GM23338 (cell line): ENCODE measurements at places on chromosomes 7 and 10.

DNA sequence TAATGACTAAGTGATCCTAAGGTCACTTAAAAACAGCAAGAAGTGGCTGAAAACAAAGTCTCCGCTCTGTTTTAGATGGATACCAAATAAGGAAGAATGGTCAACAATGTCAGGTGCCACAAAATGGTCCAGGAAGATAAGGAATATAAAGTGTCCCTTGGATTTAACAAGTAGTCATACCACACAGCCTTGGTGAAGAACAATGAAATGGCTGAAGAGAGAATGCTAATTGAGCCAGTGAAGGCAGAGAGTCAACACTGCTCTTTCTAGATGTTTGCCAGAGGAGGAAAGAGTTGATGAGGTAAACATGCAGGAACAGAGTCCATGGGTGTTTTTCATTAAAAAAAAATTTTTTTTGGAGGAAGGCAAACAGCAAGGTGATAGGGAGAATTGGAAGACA lies 2.1 kb upstream of the CASD1 start:
- no peak for DNase-seq

DNA sequence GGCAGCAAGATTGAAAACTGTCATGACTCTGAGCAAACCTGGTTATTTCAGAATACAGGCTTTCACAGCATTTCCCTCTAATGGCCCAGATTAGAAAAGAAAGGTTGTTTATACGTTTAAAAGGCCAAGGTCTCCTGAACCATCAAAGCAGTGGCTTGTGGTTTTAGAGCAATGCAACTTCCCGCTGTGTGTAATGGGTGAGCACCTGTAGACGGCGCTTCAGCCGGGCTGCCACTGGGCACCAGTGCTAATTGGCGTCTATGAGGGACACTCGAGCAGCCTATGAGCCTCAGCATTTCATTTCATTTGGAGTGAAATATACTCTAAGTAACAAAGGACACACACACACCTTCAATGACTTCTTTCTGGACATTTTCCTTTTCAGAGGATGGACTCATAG lies 671.0 kb upstream of the FZD8 start:
- DNase-seq, result no peak

- DNase-seq, result no peak
Observed at GRCh38 chr7:152176797-152177196, 151.3 kb downstream of the GALNT11 start.

DNA sequence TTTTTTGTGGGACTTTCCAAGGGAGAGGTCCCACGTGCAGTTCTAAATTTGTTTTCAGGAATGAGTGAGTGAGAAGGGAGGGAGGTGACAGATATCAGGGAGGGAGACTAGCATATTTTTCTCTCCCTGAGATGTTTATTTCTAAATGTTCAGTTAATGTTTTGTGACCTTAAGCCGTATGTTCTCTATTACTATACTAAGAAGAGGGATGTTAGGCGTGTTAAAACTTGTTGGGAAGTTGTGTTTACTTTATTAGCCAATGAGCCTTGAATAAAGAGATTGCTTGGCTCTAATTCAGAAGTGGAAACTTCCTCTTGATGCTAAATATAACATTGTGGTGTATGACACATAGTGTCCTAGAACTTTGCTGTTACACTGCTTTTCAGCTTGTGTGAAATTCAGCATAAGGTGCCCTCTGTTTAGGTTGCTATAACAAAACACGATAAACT lies 37.3 kb downstream of the DNAH11 start:
- no peak for DNase-seq

- DNase-seq, result peak; percentile 99
Observed at GRCh38 chr7:7099584-7100014, 82.7 kb upstream of the C1GALT1 start.

GRCh38 chr7:113087071-113087998 lies 708 bp upstream of the GPR85 start:
- peak; percentile 75 for DNase-seq

DNA sequence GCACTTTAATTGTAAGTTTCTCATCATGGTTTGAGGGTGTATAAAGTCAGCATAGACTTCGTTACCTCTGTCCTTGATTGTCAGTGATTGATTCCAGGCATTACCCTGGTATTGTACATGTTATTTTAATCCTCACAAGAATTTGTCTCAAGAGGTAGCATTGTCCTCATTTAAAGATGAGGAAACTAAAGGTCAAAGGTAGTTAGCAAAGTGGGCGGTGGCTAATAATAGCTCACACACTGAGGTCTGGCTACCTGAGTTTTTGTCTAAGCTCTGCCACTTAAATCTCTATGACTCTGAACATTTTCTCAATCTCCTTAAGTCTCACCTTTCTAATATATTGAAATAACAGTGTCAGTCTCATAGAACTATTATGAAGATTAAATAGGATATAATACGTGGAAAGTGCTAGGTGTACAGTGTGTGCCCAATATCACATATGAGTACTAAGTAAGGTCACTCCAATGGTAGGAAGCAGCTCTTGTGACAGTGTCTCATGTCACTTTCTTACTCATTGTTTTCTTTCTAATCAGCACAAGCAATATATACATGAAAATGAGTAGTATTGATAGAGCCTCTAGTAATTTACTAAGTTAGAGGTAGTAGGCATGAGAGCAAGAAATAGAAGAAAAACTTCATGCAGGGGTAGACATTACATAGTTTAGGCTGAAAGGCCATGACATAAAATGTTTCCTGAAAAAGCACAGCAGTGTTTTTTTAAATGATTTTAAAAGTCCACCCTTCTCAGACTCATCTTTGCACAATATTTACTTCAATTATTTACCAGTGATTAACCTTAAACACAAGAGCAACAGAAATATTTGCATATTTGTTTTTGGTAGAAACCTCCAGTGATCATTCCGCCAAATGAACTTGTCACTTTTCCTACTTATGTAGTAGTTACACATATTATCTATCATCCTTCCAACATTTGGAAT lies 21.0 kb downstream of the AHR start:
- no peak for DNase-seq

DNA sequence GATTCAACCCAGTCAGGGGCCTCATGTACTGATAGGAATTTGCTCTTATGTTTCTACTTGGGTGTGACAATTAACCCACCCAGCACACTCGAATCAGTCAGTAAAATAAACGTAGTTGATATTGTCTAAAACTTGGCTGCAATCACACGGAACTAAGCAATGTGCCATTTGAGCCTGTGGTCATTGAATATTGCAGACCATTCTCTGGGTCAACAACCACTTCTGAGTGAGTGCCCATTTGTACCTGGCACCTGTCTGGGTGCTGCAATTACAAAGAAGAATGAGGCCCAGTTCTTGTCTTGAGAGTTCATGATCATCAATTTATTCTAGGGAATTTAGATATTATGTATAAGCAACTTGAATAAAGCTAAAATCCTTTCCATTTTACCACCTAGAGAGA lies 29.8 kb downstream of the NPY start:
- no peak for DNase-seq

DNA sequence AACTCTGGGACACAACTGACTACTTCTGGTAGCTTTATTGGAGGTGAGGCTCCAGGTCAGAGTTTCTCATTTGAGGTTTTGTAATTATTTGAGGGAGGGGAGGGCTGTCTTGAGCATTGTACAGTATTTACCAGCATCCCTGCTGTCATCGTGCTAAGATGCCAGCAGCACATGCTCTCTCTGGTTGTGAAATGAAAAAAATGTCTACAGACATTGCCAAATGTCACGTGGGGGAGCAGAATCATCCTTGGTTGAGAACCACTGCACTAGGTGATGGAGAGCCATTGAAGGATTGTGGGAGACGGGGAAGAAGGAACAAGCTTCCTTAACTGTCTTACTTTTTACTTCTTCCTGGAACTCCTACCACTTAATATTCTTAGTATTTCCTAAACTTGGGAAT lies 5.0 kb downstream of the SEPTIN7 start:
- no peak for DNase-seq

- DNase-seq, result no peak
Observed at GRCh38 chr7:44318332-44318731, 7.1 kb downstream of the CAMK2B start.

- peak; percentile 89 for DNase-seq
Observed at GRCh38 chr7:91288208-91288824, 24.1 kb downstream of the FZD1 start.

DNA sequence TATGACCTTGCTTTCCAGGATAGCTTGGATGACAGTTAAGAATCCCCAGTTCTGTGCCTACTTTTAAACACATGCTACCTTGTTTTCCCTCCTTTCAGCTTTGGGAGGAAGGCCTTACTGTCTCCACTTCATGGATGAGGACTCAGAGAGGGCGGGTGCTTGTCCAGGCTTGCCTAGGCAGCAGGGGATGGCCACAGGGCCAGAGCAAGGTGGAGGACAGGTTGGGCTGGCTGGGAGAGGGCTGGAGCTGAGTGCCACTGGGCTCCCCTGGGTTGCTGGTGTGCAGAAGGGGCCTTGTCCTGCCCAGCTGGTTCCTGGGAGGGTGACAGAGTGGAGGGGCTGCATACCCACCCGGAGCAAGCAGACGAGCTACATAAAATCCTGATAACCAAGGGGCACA lies 117.8 kb downstream of the GRK5 start:
- no peak for DNase-seq

- no peak for DNase-seq
Observed at GRCh38 chr7:142348100-142348499, 90.2 kb upstream of the PRSS58 start.

DNA sequence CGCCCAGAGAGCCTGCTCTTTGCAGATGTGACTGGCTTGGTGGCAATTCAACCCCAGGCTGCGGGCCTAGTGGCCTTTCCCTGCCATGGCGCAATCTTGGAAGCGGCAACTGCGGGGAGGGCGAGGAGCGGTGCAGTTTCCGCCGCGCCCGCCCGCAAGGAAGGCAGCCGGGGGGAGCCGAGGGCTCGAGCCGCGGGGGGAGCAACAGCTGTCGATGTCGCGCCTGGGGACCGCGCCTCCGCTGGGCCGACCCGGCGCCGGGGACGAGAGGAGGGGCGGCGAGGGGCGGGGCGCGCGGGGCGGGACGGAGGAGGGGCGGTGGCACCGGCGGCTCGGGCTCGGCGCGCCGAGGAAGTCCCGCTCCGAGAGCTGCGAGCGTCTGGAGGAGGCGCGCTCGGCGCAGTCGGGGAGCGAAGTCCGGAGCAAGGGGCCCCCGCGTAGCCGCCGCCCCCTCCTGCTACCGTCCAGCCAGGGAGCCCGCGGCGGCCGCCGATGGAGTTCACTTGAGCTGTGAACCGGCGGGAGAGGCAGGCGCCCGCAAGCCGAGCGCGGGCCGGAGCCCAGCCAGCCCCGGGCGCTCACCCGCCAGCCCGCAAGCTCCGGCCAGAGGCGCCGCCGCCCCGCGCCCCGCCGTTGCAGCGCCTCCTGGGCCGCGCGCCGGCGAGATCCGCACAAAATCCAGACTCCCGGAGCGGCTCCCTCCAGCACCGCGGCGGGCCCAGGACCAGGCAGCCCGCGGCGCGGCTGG lies 438.1 kb upstream of the GALNT17 start:
- DNase-seq, result peak; percentile 80

DNA sequence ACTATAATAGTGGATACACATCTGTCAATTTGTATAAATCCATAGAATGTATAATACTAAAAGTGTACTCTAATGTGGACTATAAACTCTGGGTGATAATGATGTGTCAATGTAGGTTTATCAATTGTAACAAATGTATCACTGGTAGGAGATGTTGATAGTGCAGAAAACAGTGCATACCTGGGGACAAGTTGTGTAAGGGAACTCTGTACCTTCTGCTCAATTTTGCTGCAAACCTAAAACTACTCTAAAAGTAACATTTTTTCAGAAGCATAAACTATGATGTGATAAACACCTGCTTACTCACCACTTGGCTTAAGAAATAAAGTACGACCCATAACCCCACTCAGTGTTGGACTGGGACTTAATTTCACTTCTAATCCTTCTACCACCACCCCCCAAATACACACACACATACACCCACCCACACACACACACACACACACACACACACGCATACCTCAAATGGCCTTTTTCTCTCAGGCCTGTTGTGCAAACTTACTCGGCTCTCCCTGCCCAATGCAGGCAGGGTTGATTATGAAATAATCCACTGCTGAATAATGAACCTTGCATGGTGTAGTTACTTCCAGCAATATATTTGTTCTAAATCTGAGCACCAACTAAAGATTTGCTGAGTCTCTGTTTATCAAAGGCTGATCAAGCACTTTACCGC lies 154.1 kb upstream of the KMT2E start:
- DNase-seq, result no peak

DNA sequence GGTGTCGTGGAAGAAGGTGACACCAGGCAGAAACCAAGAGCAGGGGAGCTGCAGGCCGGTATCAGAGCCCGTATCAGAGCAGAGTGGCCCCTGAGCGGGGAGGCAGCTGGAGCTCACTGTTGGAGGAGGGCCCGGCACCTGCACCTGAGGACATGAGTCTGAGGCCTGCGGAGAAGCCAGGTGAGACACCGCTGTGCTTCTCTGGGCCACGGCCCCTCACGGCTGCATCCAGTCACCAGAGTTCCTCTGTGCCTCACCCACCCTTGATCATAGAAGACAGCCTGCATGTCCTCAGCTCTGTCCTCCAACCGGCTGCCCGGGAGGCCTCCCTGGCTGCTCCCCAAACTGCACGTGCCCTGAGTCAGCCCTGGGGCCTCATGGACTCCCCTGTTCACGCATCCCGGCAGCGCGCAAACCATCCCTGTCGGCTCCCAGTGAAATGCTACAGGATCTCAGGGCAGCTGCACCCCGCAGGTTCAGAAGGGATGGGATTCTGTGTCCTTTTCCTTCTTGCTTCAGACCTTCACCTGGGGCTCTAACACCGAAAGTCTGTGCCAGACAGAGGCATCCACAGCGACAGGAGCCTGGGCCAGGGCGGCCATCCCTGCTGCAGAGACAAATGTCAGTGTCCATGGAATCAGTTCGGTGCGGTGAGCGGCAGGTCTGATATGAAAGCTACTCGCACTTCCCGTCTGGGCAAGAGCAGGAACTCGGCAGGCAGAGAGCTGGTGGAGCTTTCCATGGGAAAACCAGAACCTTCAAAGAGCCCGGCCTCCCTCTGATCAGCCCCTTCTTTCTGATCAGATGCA lies 111.9 kb upstream of the FAM20C start:
- DNase-seq, result no peak

- peak; percentile 59 for DNase-seq
Observed at GRCh38 chr10:97332591-97333350, 1.8 kb downstream of the FRAT2 start.

DNA sequence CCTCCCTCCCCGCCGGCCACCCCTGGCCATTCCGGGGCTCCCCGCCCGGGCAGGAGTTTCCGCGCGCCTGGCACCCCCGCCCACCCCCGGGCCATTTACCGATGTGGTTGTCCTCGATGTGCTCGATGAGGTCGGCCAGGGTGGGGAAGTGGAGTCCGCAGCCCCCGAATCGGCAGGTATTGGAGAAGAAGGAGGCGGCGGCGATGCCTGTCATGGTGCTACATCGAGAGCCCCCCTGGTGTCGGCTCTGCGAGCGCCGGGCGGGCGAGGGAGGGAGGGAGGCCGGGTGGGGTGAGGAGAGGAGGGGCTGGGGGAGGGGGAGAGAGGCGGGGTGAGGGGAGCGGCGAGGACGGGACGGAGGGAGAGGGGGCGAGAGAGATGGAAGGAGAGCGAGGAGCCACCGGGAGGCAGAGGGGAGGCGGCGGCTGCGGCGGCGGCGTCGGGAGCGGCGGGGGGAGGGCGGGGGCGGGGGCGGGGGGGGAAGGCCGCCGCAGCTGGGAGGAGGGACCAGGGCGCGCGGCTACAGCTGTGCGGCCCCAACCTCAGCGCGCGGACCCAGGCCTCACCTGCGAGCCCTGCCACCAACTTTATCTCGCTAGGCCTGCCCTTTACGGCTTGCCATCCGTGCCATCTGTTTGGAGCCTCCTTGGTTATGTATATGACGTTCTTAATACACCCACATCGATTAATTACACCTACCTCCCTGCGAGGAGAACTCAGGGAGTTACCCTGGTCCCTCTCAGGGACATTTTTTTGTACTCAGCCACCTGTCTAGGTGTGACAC lies at the start of gene JAZF1:
Gene JAZF1 (minus strand): TSS at position 432 of the 784 bp plus-strand sequence.
- peak; percentile 90 for DNase-seq
